Activated T-cell treated with anti-CD3 and anti-CD28 coated beads, Interleukin-2, amount 50 U/mL, for 72 hours (primary cell): ENCODE measurements at places on chromosomes 3 and 15. TPM values are rescaled to one million over a fixed set of nuclear protein-coding genes. Genes with fewer than 3 reads are reported as not detected.

The CD200 gene
- total RNA-seq = 27.4 TPM

The BOC gene
- 0.31 TPM for total RNA-seq

The CCNDBP1 gene
- total RNA-seq = 97.6 TPM

The EIF3J gene
- 61.1 TPM for total RNA-seq

The IRAK2 gene
- 11.8 TPM for total RNA-seq

The CKMT1B gene
- not detected for total RNA-seq

The ATP8B4 gene
- total RNA-seq = 21.3 TPM

The ARPP21 gene
- not detected for total RNA-seq

The ERICH6 gene
- total RNA-seq = not detected

The NUP210 gene
- total RNA-seq = 144 TPM

The CHST14 gene
- total RNA-seq = 9.7 TPM

The PRTG gene
- not detected for total RNA-seq

The USP50 gene
- not detected for total RNA-seq

The SAMMSON gene
- total RNA-seq = not detected

The TLR9 gene
- total RNA-seq = 2.3 TPM

The SERINC4 gene
- 0.14 TPM for total RNA-seq

The UPK1B gene
- not detected for total RNA-seq

The SLTM gene
- 115 TPM for total RNA-seq

The RASGRF1 gene
- not detected for total RNA-seq

The GORASP1 gene
- 24.5 TPM for total RNA-seq

The SPINK8 gene
- not detected for total RNA-seq

The ACP3 gene
- not detected for total RNA-seq

The LNP1 gene
- total RNA-seq = 3.2 TPM
